ENCODE measurements at places on chromosomes 12 and 14.
A peak's percentile ranks its signal among the peaks of the same experiment; 100 is the strongest.

- DNase-seq = no peak
These were observed 412.4 kb downstream of the FUT8 start for GRCh38 chr14:65824978-65825299.

DNA sequence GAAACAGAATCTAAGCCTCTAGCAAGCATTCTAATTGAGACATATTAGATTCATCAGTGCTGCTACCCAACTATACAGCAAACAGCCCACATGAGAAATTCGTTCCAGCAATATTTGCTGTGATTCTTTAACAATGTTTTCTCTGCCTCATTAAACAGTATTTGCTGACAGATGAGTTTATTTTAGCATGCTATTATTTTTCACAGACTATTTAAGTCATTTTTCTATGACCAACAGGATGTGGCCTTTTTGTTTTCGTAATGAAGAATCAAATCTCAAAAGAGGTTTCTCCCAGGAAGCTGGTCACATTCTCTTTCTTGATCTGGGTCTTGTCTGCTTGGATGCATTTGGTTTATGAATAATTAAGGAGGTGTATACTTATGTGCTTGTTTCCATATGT lies 23.2 kb upstream of the SERPINA12 start:
- peak; percentile 64 for DNase-seq

GRCh38 chr12:131117438-131118245 lies 163.9 kb downstream of the ADGRD1 start:
- DNase-seq = no peak

DNA sequence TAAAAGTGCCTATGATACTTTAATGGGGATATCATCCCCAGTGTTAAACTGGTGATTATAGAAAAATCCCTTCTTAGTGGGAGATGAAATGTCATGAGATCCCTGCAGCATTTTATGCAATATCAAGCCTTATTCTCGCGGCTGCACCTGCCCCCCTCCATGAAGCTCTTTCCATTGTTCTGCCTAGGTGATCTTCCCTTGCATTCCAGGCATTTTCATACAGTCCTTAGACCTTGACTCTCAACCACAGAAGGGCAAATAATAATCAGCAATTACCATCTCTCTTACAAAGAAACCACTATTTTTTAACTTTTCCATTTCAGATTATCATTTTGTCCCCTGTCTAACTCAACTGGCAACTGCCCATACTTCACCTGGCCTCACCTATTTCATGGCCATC lies 352.3 kb downstream of the NELL2 start:
- DNase-seq = no peak

- DNase-seq = peak; percentile 72
These were observed 58.2 kb upstream of the BEGAIN start for GRCh38 chr14:100645196-100645981.
